RWPE2 (cell line): ENCODE measurements at places on chromosomes 12 and 14.

GRCh38 chr14:56119201-56119981 is 1.2 kb downstream of the PELI2 start:
- no peaks in the 10 kb centered on the region for H3K36me3 ChIP-seq
- peaks cover 48% of the 10 kb centered on the region for H3K27me3 ChIP-seq
- no peak for DNase-seq
- no peaks in the 10 kb centered on the region for H3K4me1 ChIP-seq
- H3K27ac ChIP-seq, result no peak overlapping the region
- peak overlapping the region; percentile 61 for H3K4me3 ChIP-seq

DNA sequence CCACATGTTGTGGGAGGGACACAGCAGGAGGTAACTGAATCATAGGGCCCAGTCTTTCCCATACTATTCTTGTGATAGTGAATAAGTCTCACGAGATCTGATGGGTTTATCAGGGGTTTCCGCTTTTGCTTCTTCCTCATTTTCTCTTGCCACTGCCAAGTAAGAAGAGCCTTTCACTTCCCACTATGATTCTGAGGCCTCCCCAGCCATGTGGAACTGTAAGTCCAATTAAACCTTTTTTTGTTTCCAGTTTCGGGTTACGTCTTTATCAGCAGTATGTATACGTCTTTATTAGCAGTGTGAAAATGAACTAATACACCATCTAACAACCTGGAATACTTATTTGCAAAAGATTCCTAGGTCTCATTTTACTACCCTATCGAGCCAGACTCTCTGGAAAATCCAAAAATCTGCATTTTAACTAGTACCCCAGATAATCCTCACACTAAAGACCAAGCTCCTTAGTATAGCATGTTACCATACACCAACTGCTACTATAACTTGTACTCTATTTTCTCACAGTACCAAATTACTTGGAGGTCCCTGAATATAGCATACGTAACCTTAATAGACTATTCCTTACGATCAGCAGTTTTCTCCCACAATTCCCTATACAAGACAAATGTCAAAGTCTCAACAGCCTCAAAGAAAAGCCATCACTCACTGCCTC is 11.5 kb downstream of the GTF2A1 start:
- H3K4me3 ChIP-seq, result no peak overlapping the region
- H3K27ac ChIP-seq, result no peak overlapping the region
- H3K27me3 ChIP-seq, result no peaks in the 10 kb centered on the region
- H3K4me1 ChIP-seq, result no peaks in the 10 kb centered on the region
- peaks cover 56% of the 10 kb centered on the region for H3K36me3 ChIP-seq

GRCh38 chr12:77166696-77167095 is 101.3 kb upstream of the E2F7 start:
- no peaks in the 10 kb centered on the region for H3K36me3 ChIP-seq
- H3K4me1 ChIP-seq, result no peaks in the 10 kb centered on the region
- no peak overlapping the region for H3K27ac ChIP-seq
- no peak for DNase-seq
- H3K27me3 ChIP-seq, result no peaks in the 10 kb centered on the region
- no peak overlapping the region for H3K4me3 ChIP-seq

DNA sequence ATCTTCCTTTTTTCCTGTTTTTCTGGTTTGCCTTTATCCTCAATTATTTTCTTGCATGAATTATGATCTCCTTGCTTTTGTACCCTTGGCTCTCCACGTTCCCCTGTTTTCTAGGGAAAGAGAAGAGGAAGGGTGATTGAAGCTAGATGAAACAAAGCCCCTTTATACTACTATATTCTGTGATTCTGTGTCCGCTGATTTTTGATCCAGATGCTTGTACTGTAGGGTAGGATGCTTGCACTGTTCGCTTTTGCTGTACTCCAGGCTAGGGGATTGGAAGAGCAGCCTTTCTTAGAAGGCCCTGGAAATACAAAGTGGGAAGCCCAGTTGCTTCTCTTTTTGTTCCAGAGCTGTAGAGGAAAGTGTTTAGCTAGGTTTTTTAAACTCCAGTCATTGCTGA is 35.1 kb upstream of the KLHDC2 start:
- DNase-seq, result no peak
- H3K27ac ChIP-seq, result no peak overlapping the region
- no peaks in the 10 kb centered on the region for H3K4me1 ChIP-seq
- no peaks in the 10 kb centered on the region for H3K27me3 ChIP-seq

- no peaks in the 10 kb centered on the region for H3K4me1 ChIP-seq
- DNase-seq, result no peak
- H3K27ac ChIP-seq, result no peak overlapping the region
These were observed 104.7 kb downstream of the NCOR2 start for GRCh38 chr12:124462750-124463149.

- H3K36me3 ChIP-seq, result no peaks in the 10 kb centered on the region
- peaks cover 46% of the 10 kb centered on the region for H3K27me3 ChIP-seq
- H3K27ac ChIP-seq, result no peak overlapping the region
- no peaks in the 10 kb centered on the region for H3K4me1 ChIP-seq
- no peak for DNase-seq
- no peak overlapping the region for H3K4me3 ChIP-seq
These were observed 58.2 kb downstream of the KIF26A start for GRCh38 chr14:104196461-104197140.

DNA sequence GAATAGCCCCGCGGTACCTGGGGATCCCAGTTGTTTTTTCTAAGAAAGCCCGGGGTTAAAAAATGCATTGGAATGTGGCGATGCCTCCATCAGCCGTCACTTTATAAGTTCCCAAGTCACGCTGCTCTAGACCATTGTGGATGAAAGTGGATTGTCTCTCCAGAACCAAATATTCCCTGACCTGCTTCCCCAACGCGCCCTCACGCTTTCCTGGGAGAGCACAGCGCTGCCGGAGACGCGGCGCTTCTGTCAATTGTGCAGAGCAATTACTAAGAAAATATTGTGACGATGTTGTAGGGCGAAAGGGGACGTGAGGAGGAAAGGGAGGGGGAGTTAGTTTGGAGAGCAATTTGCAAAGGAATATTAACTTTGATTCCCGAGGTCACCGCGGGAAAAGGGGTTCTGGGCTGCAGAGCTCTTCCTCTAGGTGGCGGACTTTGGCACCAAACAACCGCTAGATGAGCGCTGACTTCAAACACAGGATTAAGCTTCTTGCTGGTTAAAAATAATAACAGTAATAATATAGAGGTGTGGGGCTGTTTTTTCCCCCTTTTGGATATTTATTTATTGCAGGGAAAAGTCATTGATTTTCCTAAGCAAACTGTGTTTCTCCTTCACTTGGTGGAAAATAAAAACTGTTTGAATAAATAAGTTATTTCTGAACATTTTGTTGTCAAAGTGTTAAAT is 9.6 kb upstream of the FOXG1 start:
- no peak overlapping the region for H3K27ac ChIP-seq
- no peaks in the 10 kb centered on the region for H3K36me3 ChIP-seq
- no peaks in the 10 kb centered on the region for H3K4me1 ChIP-seq
- no peak overlapping the region for H3K4me3 ChIP-seq
- H3K27me3 ChIP-seq, result peaks cover 90% of the 10 kb centered on the region

- no peak overlapping the region for H3K4me3 ChIP-seq
- DNase-seq, result no peak
- H3K4me1 ChIP-seq, result no peaks in the 10 kb centered on the region
- H3K27ac ChIP-seq, result no peak overlapping the region
- H3K27me3 ChIP-seq, result no peaks in the 10 kb centered on the region
- H3K36me3 ChIP-seq, result no peaks in the 10 kb centered on the region
These were observed 77.6 kb upstream of the RIC8B start for GRCh38 chr12:106696681-106697417.

GRCh38 chr14:88798156-88798555 is 5.4 kb upstream of the EML5 start:
- H3K4me3 ChIP-seq, result no peak overlapping the region
- H3K4me1 ChIP-seq, result no peaks in the 10 kb centered on the region
- H3K27ac ChIP-seq, result no peak overlapping the region
- H3K36me3 ChIP-seq, result no peaks in the 10 kb centered on the region
- DNase-seq, result no peak

DNA sequence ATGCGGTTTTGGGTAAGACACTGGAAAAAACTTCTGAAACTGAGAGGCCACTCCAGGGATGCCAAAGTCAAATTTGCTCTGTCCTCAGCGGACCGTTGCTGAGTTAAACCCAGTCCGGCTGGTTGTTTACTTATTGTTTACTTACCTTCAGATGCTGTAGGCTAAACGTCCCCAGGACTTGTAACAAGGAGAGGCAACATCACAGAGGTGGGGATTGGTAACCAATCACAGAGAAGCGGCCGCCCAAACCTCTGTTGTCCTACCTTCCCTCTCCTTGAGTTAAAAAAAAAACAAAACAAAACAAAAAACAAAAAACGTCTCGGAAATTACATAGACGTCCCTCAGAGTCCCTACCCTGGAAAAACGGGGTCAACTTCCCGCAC is 380 bp downstream of the ANO2 start:
- H3K36me3 ChIP-seq, result no peaks in the 10 kb centered on the region
- no peak for DNase-seq
- no peak overlapping the region for H3K27ac ChIP-seq
- peaks cover 60% of the 10 kb centered on the region for H3K27me3 ChIP-seq

DNA sequence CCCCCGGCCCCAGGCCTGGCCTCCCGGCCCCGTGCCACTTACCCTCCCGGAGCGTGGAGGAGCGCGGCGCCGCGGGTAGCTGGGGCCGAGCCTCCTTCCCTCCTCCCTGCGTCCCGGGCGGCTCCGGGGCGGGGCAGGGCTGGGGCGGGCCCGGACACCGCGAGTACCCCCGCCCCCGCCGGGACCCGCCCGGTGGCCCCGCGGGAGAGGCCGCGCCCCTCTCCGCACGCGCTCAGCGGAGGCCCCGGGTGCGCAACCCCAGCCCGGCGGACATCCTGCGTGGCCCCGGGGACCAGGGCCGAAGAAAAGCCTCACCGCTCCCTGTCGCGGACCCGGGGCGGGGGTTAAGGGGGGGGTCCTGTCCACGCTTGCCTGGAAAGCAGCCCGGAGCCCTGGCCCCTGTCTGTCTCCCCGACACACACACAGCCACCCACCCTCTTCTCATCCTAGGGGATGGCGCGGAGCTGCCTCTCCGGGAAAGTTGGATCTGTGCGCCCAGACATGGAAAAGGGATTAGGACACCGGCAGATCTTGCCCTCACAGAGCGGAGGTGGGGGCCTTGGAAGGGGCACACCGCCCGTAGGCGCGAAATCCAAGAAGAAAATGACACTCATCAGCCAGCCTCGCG is at the start of gene SYNE3:
Gene SYNE3 (minus strand): TSS at position 97 of the 628 bp plus-strand sequence. CDS start 40,829 bp downstream, outside the sequence.
- peak within 1 kb of the TSS; percentile 52 for H3K4me3 ChIP-seq
- peaks cover 6% of the 10 kb centered on the region; the same call in 1 of the 2 replicates for H3K36me3 ChIP-seq
- no peaks in the 10 kb centered on the region for H3K27me3 ChIP-seq
- DNase-seq, result no peak
- peaks cover 50% of the 10 kb centered on the region for H3K4me1 ChIP-seq

DNA sequence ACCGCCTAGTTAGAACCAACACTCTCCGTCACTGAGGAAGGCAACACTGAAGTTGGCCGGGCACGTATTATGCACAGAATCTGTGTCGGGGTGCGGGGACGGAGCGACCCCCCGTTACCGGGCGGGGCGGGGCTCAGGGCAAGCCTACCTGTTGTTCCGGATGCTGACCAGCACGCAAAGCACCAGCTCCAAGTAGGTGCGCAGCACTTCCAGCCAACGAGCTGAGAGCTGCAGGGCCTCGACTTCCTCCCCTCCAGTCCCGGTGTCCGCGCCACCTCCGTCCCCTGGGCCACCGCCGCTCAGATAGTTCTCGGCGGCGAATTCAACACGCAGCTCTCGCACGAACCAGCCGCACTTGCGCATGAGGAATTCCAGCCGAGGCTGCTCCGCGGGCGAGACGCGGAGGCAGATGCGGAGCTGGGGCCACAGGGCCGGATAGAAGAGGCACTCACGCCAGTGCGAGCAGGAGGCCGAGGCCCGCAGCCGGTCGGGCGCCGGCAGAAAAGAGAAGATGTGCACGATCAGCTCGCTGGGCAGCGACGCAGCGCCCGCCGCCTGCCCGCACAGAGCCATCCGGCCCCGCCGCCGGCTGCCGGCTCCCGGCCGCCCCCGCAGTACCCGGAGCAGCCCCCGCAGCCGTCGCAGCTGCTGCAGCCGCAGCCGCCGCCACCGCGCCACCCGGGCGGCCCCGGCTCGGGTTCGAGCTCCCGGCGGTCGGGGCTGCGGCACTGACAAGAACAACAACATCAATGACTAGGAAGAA is 636 bp downstream of the FBXO33 start:
- peak overlapping the region; percentile 67 for H3K27ac ChIP-seq
- peak; percentile 72 for DNase-seq
- H3K36me3 ChIP-seq, result no peaks in the 10 kb centered on the region
- peak overlapping the region; percentile 93 for H3K4me3 ChIP-seq
- no peaks in the 10 kb centered on the region for H3K27me3 ChIP-seq

GRCh38 chr12:104823985-104824461 is 134.1 kb downstream of the SLC41A2 start:
- H3K27me3 ChIP-seq, result no peaks in the 10 kb centered on the region
- H3K27ac ChIP-seq, result no peak overlapping the region
- H3K36me3 ChIP-seq, result no peaks in the 10 kb centered on the region
- DNase-seq, result no peak
- no peak overlapping the region for H3K4me3 ChIP-seq

GRCh38 chr14:84453307-84453950 is 1076.5 kb upstream of the FLRT2 start:
- H3K27ac ChIP-seq, result no peak overlapping the region
- H3K4me3 ChIP-seq, result no peak overlapping the region
- no peaks in the 10 kb centered on the region for H3K36me3 ChIP-seq
- peaks cover 5% of the 10 kb centered on the region for H3K27me3 ChIP-seq

GRCh38 chr12:19095331-19095730 is 34.2 kb upstream of the PLEKHA5 start:
- no peak for DNase-seq
- H3K36me3 ChIP-seq, result no peaks in the 10 kb centered on the region
- H3K27me3 ChIP-seq, result no peaks in the 10 kb centered on the region

- no peak overlapping the region for H3K4me3 ChIP-seq
- no peak for DNase-seq
- no peaks in the 10 kb centered on the region for H3K36me3 ChIP-seq
These were observed 2.4 kb upstream of the WIF1 start for GRCh38 chr12:65123435-65124063.

- DNase-seq, result no peak
- H3K27me3 ChIP-seq, result no peaks in the 10 kb centered on the region
- H3K36me3 ChIP-seq, result peaks cover 8% of the 10 kb centered on the region
- peak overlapping the region; percentile 71 for H3K4me3 ChIP-seq
These were observed 1.7 kb downstream of the FGFR1OP2 start for GRCh38 chr12:26939953-26940352.

DNA sequence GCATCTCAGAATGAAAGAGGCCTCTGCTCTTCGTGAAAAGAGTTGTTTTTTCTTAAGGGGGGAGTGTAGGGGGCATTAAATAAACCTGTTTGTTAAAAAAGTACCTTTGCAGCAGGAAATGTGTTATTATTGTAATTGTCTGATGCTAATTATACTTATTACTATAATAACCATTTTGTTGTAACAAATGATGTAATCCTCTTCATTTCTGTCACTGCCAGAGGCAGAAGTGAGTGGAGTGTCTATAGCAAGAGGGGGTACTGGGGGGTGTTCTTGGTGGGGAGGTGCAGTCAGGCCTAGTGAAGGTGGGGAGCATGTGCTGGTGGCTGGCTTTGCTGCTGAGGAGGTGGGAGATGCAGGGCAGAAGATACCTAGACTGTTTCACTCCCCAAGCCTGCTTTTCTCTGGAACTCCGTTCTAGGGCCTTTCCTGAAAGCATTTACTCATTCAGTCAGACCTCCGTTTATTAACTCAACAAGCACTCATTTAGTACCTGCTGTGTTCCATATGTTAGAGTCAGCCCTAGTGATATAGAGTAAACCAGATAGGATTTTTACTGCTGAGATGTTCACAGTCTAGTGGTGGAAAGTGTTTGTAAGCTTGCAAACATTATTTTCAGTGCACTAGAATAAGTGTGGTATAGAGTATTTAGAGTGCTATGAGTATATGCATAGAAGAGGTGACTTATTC is 77.5 kb upstream of the CISTR start:
- no peak for DNase-seq
- H3K4me3 ChIP-seq, result no peak overlapping the region
- no peaks in the 10 kb centered on the region for H3K27me3 ChIP-seq
- H3K27ac ChIP-seq, result no peak overlapping the region
- H3K36me3 ChIP-seq, result no peaks in the 10 kb centered on the region

- H3K36me3 ChIP-seq, result peaks cover 47% of the 10 kb centered on the region
- DNase-seq, result no peak
- no peak overlapping the region for H3K27ac ChIP-seq
These were observed 1.8 kb downstream of the SART3 start for GRCh38 chr12:108559007-108559655.
